Thyroid gland (tissue), 4 donors: ENCODE measurements at places on chromosomes 1 and 21.
A peak's percentile ranks its signal among the peaks of the same experiment; 100 is the strongest.

DNA sequence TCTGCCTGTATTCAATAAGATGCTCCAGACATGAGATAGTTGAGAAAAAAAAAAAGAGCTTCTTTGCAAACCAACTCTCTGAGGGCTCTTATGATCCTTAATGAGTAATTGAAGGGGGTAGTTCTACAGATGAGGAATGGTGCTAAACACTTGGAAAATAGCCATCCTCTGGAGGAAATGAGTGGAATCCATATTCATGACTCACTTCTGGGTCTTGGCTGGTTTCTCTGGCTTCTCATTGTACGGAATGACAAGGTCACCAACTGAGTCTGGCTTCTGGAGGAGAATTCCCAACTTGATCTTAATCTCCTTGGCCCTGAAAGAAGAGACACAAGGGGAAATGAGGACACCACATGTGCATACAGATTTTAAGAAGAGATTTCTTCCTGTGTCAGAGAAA, 34.7 kb downstream of the RGS5 start:
- no peaks in the 10 kb centered on the region for H3K4me1 ChIP-seq
- no peak for DNase-seq
- no peaks in the 10 kb centered on the region for H3K27me3 ChIP-seq

GRCh38 chr1:59146651-59147358, 150.1 kb upstream of the FGGY start:
- peak; percentile 37 for DNase-seq
- H3K4me1 ChIP-seq: peaks cover 30% of the 10 kb centered on the region
- H3K4me3 ChIP-seq: peak overlapping the region; percentile 34
- H3K36me3 ChIP-seq: no peaks in the 10 kb centered on the region

DNA sequence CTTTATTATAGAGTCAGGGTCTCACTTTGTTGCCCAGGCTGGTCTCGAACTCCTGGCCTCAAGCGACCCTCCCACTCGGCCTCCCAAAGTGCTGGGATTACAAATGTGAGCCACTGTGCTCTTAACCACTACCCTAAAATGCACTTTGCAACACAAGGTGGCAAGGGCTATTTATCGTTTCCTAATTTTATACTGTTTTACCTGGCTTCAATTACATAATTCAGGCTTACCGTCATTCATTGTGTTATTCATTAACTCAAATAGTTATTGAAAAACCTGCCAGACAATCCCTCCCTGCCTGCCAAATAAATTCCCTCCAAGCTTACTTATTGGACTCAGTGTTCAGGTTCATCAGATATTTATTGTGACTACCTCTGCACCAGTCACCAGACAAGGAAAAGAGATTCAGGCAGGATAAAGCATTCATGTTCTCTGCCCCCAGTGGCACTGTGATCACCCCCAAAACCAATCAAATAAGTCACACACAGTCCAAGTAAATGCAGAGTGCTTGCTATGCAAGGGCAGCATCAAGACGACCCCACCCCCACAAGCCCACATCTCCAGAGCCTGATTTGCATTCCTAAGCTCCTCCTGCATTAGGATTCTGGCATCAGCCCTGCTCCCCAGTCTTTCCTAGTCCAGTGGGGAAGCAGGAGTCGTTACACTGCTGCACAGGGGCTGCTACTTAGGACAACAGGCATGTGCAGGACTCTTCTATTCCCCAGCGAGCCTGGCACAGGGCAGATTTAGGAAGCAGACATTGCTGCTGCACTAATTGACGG, 8.1 kb downstream of the PAQR7 start:
- H3K4me1 ChIP-seq: peaks cover 15% of the 10 kb centered on the region
- peaks cover 4% of the 10 kb centered on the region for H3K36me3 ChIP-seq
- H3K27me3 ChIP-seq: no peaks in the 10 kb centered on the region
- DNase-seq: no peak
- H3K4me3 ChIP-seq: no peak overlapping the region

DNA sequence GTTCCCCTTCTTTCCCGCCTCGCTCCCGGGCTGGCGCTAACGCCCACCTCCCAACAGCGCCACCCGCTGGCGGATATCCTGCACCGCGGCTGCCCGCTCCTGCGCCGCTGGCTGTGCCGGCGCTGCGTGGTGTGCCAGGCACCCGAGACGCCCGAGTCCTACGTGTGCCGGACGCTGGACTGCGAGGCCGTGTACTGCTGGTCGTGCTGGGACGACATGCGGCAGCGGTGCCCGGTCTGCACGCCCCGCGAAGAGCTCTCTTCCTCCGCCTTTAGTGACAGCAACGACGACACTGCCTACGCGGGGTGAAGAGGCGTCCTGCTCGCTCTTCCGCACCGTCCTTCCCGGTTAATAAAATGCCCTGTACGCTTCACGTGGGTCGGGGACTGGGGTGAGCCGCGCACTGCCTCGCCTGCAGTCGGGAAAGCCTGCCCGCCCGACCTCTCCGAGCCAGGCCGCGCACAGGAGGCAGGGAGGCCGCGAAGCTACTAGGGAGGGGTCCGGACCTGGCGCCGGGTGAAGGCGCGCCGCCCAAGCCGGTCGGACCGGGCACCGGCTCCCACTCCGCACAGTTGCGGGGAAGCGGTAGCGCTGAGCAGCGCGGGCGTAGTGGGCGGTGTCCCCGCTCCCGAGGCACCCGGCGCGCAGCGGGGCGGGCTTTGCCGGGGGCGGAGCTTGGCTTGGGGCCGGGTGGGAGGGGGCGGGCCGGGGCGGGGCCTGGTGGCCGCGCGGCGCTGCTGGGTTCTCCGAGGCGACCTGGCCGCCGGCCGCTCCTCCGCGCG, at the start of gene ADAM15:
Gene ADAM15, plus strand, starts transcription at position 757 of the 782 bp plus-strand sequence. CDS start 71 bp downstream, outside the sequence.
- peak; percentile 70 for DNase-seq
- H3K4me3 ChIP-seq: peak within 1 kb of the TSS; percentile 56
- peaks cover 9% of the 10 kb centered on the region for H3K4me1 ChIP-seq
- H3K36me3 ChIP-seq: no peaks in the 10 kb centered on the region

GRCh38 chr1:213438339-213438738, 387.3 kb downstream of the RPS6KC1 start:
- no peak for DNase-seq
- H3K27me3 ChIP-seq: no peaks in the 10 kb centered on the region
- no peak overlapping the region for H3K27ac ChIP-seq
- H3K4me3 ChIP-seq: no peak overlapping the region

GRCh38 chr1:30847358-30847972, 61.1 kb downstream of the SDC3 start:
- H3K4me1 ChIP-seq: no peaks in the 10 kb centered on the region
- H3K4me3 ChIP-seq: no peak overlapping the region
- no peaks in the 10 kb centered on the region for H3K27me3 ChIP-seq
- DNase-seq: peak; percentile 51
